ENCODE measurements at places on chromosomes 6 and 20. TPM values are rescaled to one million over a fixed set of nuclear protein-coding genes. Genes with fewer than 3 reads are reported as not detected.

Gene ERVFRD-1
- not detected for total RNA-seq

Gene THBD
- total RNA-seq: 0.97 TPM

Gene GSTA1
- total RNA-seq: not detected

Gene ARMH2
- total RNA-seq: not detected

Gene LTB
- total RNA-seq: not detected

DNA sequence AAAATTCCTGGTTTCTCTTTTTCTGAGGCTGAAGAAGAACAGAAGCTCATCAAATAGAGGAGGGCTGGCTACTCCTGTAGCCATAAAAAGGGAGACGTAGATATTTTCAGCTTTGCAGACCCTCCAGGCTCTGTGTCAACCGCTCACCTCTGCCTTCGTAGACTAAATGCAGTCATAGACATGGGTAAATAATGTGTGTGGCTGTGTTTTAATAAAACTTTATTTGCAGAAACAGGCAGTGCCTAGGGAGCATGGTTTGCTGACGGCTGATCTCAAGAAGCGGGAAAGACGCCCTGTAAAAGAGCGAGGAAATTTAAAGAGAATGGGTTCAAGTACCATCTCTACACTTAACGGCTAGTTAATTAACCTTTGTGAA lies 171.8 kb downstream of the BCAS1 start:
- no peak for DNase-seq

- DNase-seq: no peak
Observed at GRCh38 chr20:44959082-44959637, 1.0 kb downstream of the TOMM34 start.

GRCh38 chr6:107353773-107354382 lies 105.5 kb downstream of the PDSS2 start:
- DNase-seq: no peak

DNA sequence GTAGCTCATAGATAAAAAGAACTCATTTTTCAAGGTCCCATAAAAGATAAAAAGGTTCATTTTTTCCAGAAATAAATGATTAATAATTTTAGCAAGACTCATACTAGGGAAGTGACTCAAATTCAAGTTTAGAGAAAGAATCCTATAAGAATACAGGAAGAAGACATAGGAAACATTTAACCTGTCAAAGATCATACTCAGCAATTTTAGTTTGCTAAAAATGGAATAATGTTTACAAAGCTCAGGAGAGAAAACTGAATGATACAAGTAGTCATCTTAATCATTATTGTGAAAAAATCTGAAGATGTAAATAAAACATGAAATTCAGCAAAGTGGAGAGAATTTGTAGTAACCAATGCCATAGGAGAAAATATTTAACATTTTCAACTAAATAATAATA lies 926.6 kb downstream of the TBC1D32 start:
- DNase-seq: no peak

DNA sequence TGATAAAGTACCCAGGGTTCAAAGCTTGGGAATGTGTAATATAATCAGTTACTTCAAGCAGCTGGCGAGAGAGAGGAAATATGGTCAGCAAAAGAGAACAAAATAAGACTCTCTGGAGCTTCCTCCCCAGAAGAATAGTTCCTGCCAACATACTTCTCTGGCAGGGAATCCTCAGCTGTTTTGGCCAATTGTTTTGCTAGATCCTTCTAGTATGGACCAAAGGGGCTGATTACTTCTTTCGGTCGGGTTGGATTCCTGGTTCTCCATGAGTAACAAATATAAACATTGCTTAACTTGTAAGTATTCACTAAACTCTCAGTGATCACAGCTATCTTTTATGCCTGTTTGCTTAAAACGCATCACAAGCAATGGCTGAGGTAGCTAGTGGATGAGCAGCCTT lies 31.4 kb upstream of the FBXO9 start:
- DNase-seq: no peak

DNA sequence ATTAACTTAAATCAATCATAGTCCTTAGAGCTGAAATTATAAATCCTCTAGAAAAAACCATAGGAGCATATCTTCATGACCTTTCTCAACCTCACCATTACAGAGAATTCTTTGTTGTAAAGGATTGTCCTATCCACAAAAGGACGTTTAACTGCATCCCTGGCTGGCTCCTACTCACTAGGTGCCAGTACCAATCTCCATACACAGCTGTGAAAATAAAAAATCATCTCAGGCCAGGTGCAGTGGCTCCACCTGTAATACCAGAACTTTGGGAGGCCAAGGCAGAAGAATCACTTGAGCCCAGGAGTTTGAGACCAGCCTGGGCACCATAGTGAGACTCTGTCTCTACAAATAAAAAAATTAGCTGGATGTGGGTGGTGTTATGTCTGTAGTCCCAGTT lies 89.9 kb downstream of the PDSS2 start:
- DNase-seq: no peak

GRCh38 chr6:7673063-7673536 lies 52.8 kb upstream of the BMP6 start:
- DNase-seq: peak; percentile 87

- DNase-seq: no peak
Observed at GRCh38 chr6:138025528-138025978, 81.7 kb downstream of the PERP start.

GRCh38 chr6:161639772-161640171 lies 365.9 kb upstream of the AGPAT4 start:
- DNase-seq: no peak

DNA sequence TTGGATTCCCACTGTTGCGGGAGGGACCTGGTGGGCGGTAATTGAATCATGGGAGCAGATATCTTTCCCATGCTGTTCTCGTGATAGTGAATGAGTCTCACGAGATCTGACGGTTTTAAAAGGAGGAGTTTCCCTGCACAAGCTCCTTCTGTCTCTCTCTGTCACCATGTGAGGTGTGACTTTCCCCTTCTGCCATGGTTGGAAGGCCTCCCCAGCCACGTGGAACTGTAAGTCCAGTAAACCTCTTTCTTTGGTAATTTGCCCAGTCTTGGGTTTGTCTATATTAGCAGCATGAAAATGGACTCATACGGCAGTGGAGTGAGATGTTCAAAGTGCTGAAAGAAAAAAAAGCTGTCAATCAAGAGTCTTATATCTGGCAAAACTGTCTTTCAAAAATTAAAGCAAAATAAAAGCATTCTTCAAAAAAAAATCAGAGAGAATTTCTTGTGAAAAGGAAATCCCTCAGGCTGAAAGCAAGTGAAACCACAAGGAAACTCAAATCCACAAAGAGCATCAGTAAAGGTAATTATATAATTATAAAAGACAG lies 15.5 kb upstream of the KIF25 start:
- no peak for DNase-seq

DNA sequence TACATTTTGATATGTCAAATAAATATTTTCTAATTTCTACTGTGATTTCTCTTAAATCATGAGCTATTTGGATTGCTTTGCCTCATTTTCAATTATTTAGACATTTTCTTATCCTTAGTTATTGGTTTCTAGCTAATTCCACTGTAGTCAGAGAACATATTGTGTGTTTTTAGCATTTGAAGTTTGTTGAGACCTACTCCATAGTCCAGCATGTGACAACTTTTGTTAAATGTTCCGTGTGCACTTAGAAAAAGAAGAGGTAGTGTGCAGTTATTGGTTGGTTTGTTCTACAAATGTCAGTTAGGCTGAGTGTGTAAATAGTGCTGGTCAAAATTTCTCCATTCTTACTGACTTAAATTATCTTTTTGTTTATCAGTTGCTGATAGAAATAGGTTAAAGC lies 138.8 kb downstream of the BCAS1 start:
- DNase-seq: no peak

GRCh38 chr6:160238761-160239751 lies 19.6 kb downstream of the SLC22A2 start:
- no peak for DNase-seq

DNA sequence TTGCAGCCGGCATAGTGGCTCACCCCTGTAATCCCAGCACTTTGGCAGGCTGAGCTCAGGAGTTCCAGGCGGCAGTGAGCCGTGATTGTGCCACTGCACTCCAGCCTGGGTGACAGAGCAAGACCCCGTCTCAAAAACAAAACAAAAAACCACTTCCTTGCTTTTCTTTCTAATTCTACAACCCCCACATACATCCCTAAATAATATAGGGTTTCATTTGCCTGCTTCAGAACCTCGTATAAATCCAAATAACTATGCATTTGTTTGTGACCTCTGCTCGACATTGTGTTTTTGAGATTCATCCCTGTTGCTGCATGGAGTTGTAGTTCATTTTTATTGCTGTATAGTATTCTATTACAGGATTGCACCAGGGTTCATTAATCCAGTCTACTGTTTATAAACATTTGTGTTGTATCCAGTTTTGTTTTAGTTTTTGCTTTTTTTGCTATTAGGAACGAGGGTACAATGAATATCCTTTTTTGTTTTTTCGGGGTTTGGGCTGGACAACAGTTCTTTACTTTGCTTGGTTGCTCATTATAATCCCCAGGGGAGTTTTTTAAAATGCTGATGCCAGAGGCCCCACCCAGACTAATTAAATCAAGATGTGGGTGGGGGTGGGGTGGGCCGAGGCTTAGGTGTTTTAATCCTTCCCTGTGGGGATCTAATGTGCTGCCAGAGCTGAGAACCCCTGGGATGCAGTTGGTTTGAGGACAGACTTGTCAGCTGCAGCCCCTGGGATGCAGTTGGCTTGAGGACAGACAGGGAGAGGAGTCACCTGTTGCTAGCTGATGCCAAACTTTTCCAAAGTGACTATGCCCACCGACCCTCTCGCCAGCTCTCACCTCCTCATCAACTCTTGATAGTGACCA lies 2.4 kb upstream of the SNAI1 start:
- DNase-seq: no peak

DNA sequence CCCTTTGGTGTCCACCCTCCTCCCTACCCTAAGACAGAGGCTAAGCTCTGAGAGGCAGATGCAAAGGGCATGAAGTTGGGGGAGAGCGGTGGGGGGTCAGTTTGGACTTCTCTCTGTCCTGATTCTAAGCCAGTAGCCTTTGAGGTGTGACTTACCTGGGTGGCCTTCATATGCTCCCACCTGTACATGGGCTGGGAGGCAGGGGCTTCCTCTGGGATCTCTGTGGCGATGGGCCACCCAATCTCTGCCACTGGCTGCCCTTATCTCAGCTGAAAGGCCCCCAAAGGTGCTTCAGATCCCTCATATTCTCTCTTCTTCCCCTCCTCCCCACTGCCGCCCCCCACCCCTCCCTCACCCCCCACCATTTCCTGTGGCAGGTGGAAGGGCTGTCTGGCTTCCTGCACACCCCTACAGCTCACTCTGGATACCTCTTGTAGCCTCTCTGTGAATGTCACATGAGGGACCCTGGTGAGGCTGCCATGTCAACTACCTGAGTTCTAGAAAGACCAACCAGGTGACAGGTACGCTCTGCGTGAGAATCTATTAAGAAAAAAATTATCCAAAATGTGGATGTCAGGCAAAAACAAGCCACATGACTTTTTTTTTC lies 34.0 kb downstream of the PNLDC1 start:
- DNase-seq: no peak

- no peak for DNase-seq
Observed at GRCh38 chr6:121584586-121585369, 149.3 kb downstream of the GJA1 start.

- DNase-seq: peak; percentile 57
Observed at GRCh38 chr6:83884523-83884922, 25.0 kb downstream of the CYB5R4 start.

Data from GM23338 (cell line).